Omental fat pad (tissue), 4 donors: ENCODE measurements at places on chromosomes 2 and 18.

DNA sequence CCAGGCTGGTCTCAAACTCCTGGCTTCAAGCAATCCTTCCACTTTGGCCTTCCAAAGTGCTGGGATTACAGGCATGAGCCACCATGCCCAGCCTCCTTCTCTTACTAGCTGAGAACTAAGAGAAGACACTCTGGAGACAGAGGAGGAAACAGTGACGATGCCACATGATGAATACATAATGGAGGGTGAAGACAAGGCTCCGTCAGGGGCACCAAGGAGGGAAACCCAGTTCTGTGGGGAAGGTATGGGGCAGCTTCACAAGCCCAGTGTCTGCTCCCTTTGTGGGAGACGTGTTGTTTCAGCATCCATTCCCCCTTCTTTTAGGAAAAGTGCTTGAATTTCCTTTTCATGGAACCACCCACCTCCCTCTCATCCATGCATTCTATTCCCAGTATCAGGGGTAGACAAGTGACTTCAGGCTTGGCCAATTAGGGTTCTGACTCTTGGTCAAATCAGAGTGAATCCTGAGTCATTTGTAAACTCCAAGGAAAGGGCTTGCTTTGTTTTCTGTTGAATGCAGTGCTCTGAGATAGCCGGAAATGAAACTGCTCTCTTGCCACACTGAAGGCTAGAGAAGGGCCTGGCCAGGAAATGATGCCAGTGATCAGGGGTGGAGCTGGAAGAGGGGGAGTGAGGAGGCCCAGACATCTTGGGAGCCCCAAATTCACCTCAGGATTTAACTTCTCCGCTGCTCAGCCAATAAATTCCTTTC lies 23.7 kb downstream of the TMEM127 start:
- no peak for DNase-seq

GRCh38 chr2:216072473-216072872 lies 9.1 kb downstream of the PECR start:
- DNase-seq: no peak

GRCh38 chr18:48230467-48231113 lies 178.6 kb downstream of the ZBTB7C start:
- no peak for DNase-seq

DNA sequence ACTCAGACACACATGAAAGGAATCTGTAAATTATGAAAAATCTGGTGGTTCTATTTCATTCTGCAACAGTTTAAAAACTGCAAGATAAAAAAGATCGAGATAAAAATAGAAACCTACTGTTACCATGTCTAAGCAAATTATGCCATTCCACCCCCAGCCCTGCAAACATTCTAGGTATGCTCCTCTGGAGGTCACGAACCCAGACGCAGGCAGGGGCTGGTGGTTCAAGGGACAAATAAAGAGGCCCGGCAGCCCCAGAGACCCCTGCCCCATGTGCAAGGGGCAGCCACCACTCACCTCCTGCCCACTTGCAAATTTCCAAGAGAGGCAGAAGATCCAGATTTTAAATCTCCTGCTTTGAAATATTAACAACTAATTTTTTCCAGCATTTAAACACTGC lies 210.5 kb downstream of the ANAPC1 start:
- no peak for DNase-seq

DNA sequence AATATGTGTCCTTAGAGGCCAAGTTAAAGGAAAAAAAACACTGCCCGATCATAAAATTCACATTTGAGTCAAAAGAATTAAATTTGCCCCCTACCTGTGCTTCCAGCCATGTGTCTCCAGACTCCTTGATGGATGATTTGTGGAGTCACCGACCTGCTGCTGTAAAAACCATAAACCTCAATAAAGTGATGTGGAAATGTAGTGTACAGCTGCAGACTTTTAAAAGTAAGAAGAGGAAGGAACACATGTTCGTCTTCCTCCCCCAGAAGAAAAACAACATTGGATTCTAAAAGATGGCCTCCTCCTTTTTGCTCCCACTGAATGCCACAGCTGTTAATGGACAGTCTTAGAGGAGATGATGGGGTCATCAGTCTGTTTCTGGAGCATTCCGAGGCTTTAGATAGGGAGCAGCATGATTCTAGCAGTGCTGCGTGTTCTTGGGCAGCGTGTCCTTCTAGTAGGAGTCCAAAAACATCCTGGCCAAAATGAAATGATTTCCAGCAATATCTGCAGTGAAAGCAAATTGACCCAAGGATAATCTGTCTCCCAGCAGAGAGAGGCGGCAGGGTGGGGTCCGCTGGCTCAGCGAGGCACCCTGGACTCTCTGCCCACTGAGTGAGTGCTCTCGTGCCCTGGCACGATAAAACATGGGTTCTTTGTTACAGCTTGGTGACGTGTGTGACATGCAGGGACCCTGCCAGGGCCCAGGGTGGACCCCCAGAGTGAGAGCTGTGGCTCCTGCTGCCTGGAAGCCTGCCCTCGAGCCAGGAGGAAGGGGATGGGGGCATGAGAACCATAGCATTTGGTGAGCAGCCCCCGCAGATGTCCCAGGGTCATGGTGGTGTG lies 196.1 kb downstream of the FAM210A start:
- no peak for DNase-seq

DNA sequence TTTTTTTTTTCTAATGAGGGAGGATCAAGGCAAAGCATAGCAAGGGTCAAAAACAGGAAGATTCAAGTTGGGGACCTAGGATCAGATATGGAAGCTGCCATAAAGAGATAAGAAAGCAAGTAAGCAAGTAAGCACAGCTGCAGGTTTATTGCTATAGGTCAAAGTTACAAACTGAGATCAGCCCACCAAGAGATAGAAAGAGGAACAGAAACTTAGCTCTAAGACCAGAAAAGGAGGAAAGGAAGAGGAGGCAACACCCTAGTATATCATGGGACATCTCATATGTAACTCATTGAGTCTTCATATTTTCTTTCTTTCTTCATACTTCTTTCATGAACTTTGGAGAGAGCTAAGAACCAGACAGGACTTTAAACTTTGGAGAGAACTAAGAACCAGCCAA lies 295.9 kb upstream of the CRIM1 start:
- no peak for DNase-seq

- no peak for DNase-seq
Measured at GRCh38 chr18:43931439-43931838, 654.1 kb upstream of the SYT4 start.

DNA sequence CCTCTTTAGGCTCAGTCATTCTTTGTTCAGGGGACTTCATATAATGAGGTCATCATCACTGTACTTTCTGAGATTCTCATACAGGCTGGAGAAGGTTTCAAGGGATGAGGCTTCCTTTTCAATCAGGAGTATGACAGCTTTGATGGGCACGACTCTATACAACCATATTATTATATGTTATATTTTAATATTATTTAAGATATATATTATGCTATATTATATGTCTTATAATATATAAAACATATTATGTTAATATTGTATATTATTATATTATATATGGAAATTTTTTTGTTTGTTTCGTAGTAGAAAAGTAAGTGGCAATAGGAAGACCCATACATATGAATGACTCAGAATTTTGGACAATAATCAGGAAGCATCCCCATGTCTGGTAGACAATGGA lies 78.0 kb upstream of the GATA6 start:
- DNase-seq: no peak

DNA sequence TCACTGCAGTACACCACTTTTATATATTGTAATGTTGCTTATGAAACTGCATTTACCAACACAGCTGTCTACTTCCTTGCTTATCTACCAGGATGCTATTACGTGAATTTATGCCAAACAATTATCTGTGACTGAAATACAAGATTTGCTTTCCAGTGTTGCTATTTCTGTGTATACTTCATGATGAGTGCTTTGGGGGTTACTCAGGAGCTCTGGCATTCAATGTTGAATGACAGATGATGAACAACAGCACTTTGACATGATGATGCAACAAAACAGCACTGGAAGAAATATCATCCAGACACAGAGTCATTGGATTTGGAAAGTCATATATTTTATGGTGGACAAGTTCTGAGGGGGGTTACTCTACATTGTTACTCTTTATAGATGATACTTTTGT lies 125.8 kb downstream of the NETO1 start:
- no peak for DNase-seq

DNA sequence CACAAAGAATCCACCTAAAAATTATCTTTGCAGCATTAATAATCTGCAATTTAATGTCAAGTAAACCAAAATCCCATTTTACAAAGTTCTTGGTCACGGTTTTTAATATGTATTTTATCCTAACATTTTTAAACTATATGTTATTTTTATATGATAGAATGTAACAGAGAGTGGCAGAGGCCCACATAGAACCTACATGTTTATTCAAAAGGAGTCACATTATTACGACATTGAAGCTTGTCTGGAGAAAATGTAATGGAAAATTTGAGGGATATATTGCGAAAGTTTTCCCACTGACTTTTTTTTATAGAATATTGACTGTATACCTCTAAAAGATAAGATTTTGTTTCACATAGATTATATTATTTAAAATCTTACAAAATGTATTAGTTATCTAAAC lies 89.7 kb upstream of the COL3A1 start:
- no peak for DNase-seq

- no peak for DNase-seq
Measured at GRCh38 chr2:202169131-202169530, 69.3 kb downstream of the SUMO1 start.

DNA sequence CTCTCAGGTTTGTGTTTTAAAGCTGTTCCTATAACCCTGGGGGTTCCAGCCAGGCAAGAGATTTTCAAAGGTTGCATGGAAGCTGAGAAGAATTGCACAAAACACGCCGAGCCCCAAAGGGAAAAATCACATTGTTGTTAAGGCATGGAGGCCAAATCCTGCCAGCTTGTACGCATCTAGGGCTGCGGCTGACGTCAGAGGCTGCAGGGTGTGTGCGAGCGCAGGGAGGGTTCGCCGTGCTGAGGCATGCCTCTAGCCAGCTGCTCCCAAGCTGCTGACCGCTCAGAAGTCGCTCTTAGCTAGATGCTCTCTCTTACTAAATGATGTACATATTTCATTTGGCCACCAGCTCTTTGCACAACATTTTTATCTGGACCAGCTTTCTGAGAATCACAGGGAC lies 191.8 kb downstream of the LPIN1 start:
- no peak for DNase-seq

- no peak for DNase-seq
Measured at GRCh38 chr2:134271758-134272157, 17.9 kb downstream of the MGAT5 start.

DNA sequence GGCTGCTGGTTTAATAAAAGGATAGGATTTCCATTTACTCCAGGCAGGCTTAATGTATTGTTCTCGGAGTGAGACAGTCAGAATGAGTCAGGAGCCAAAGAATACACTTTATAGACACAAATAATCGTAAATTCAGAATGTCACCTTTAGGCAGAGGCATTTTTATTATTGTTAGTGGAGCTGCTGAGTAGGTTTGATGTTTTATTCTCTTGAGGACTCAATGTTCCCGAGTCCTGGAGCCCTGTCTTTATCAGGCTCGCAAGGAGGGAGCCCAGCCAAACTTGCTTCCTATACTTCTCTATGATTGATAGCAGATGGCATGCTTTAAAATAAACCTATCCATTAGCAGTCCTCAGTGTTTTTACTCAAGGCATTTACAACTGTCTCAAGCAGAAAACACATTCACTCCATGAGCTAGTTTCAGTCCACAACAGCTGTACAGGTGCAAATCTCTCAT lies 492.3 kb upstream of the ZEB2 start:
- DNase-seq: no peak

- DNase-seq: no peak
Measured at GRCh38 chr2:214706986-214707385, 102.5 kb downstream of the BARD1 start.

DNA sequence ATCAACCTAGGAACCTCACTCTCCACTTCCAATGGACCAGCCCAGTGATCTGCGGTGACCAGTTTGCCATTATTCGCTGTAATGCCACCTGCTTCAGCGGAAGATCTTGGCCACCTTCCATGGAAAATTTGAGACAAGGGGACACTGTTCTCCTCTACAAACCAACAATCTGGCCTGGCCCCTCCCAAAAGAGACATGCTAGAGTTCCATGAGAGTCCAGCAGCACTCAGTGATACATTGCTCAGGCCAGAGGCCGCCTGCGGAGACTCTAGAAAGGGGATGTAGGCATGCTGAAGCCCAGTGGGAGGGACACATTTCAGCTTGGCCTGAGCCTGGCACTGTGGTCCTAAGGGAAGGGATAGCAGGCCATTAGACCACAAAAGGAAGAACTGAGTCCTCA lies 58.3 kb downstream of the COL6A3 start:
- DNase-seq: no peak

DNA sequence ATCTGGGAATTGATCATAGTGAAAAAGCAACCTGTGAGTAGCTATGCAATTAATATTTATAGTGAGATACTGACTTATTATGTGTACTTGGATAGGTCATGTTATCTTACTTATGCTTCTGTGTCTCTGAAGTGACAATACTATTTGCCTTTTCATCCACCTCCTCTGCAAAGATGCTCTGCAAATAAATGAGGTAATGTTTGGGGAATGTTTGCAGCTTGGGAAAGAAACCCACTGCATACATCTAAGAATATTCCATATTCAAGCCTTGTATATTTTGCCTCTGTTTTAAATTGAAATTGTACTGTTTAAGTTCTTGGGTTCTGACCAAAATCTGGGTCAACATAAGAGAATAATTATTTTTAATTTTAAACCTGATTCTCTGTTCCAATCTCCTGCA lies 217.4 kb upstream of the DTNA start:
- DNase-seq: no peak

DNA sequence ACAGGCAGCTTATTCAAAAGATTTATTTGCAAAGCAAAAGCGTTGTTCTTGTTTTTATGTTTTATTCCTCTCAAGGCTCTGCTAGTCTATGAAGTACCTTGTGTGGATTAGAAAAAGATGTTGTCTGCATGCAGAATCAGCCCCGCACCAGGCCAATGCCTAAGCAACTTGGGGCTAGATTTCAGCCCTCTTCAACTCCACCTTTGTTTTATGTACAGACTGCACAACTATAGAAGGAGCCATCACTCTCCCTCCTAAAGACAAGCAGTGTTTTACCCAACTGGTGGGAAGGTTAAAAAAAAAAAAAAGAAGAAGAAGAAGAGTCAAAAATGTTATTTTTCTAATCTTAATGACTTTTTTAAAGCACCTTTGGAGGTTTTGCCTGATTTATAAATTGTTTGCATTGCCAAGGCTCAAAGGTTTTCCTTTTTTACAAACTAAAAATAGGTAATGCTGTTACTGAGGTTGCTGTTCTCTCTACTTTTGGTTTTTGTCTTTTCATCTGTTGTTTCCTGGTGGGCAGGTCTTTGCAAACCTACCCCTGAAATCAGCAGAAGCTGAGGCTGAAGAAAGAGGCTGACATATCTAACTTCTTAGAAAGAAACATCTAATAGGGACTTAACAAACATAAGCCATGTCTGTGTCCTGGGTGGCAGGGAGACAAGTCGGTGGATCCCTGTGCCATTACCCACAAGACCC lies 164.0 kb downstream of the SLC39A10 start:
- no peak for DNase-seq

- no peak for DNase-seq
Measured at GRCh38 chr2:216131175-216131926, 22.2 kb downstream of the XRCC5 start.

- no peak for DNase-seq
Measured at GRCh38 chr2:166727095-166727494, 161.2 kb upstream of the XIRP2 start.

DNA sequence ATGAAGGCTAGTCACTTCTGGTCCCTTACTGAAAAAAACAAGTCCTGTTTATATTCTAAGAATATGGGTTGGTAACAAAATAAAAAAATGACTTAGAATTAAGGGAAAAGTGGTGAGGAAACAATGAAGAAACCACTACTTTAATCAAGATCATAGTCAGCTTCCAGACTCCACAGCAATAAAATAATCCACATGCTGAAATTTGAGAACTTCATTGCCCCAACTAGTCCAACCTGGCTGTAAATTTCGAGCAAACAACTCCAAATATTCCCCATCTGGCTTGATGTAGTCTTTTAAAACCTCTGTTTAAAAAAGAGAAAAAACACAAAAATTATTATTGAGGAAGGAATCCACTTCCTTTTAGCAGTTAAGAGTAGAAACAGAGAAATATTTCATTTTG lies 32.5 kb downstream of the METTL4 start:
- no peak for DNase-seq
